DMS79 (cell line): ENCODE measurements at places on chromosomes 12 and 14.

- no peak for DNase-seq
Measured at GRCh38 chr12:31860401-31860800, 98.8 kb upstream of the RESF1 start.

DNA sequence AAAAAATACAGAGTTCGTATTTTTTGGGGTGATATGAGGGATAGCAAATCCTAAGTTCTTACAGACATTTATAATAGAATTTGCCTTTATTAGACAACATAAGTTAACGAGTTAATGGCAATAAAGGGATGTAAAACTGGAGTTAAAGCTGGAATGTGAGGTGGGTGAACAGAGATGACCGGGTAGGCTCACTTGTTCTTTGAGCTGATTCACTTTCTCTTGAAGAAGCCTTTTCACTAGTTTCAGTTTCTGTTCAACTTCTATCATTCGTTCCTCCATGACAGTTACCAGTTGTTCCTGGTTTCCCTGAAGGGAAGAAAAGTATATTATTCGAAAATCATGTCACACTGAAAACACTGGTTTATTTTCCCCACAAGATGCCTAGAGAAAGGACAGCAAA, 57.7 kb upstream of the SAV1 start:
- no peak for DNase-seq

DNA sequence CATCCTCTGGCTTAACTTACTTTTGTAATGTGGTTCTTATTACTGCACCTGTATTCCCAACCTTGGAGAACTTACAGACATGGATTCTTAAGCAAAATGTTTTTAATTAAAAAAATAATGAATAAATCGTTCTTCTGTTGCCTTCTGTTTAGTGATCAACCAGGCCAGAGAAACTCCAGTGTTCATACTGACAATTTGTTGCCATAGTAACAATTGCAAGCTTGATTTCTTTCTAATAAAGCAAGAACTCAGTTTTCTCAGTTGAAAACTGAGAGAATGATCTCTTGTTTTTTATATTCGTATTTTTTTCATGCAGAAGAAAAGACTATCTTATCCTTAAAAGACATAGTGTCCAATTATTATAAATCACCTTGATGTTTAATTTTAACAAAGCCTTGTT, 106.5 kb upstream of the LMNTD1 start:
- no peak for DNase-seq

GRCh38 chr14:53278602-53279506, 125.7 kb upstream of the DDHD1 start:
- no peak for DNase-seq

DNA sequence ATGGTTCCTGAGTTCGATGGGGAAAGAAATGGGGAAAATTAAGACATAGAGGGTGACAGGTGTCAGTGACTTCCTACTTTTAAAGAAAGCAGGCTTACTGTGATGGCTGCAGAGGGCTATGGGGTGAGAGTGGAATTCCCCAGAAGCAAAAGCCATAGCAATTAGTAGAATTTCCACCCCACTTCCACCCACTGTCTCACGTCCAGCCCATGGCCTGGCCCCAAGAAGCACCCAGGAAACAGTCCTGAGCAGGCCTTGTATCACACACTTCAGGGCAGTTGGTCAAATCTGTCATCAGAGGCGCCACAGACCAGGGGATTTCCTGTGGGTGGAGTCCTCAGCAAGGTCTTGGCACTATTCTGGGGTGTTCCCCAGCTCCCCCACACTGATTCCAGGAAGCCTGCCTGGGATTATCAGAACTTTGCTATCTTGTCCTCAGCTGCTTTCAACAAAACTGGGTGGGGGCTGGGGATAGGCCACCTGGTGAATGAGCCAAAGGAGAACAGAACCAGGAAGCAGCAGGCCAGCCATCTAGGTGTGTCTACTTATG, 120.1 kb upstream of the CCND2 start:
- DNase-seq: no peak

GRCh38 chr12:57087010-57087690, 1.8 kb upstream of the NAB2 start:
- DNase-seq: no peak

- no peak for DNase-seq
Measured at GRCh38 chr12:12121061-12121460, 50.3 kb downstream of the BCL2L14 start.

DNA sequence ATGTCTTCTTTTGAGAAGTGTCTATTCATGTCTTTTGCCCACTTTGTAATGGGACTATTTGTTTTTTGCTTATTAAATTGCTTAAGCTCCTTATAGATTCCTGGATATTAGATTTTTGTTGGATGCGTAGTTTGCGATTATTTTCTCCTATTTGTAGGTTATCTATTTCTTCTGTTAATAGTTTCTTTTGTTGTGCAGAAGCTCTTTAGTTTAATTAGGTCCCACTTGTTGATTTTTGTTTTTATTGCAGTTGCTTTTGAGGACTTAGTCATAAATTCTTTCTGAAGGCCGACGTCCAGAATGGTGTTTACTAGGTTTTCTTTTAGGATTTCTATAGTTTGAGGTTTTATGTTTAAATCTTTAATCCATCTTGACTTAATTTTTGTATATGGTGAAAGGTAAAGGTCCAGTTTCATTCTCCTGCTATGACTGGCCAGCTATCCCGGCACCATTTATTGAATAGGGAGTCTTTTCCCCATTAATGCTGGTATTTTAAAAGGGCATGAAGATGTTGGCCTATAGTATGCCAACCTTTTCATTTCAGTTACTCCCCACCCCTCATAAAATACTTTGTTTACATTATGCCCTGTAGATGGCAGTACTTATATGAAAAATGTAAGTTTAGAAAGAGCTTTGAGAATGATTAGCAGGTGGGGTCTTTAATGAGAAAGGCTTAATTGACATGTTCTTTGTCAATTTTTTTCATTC, 62.9 kb upstream of the PSMA6 start:
- no peak for DNase-seq

DNA sequence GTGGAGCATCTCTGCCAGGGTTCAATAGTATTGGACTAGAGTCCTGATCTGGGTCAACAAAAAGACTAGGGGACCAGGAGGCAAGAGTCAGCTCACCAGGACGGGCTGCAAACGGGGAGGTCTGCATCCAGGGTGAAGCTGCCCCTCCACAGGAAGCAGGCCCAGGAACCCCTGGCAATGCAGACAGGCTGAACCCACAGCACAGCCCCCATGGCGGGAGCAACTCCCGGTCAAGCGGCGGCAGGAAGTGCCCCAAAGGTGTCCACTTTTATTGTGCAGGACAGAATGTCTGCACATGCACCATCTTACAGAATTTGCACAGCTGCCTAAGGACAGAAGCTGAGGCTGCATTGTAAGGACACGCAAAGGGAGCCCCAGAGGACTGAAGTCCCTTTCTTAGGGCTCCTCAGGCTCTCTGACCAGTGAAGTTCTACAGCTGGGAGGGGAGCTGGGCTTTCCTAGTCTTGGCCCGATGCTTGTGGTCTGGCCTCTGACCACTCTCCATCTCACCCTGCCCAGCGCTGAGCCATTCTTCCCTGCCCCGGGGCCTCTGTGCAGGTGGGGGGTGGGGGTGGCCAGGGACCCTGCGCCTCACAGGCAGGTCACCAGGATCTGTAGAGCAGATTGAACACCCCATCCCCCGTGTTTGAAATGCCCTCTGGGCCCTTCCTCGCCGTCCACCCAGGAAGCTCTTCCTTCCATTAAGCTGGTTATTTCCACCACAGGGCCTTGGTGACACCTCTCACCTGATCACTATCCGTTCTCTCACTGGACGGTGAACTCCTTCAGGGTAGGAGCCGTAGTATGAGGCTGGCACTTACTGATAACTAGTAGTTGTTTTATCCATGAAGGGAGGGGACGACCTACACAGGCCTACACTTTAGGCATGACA, 75.9 kb downstream of the NINJ2 start:
- no peak for DNase-seq

- no peak for DNase-seq
Measured at GRCh38 chr14:87030197-87030596, 962.8 kb downstream of the GALC start.
